Colonic mucosa (tissue), 4 donors: ENCODE measurements at places on chromosomes 2 and 18. TPM values are rescaled to one million over a fixed set of nuclear protein-coding genes. Genes with fewer than 3 reads are reported as not detected.
A peak's percentile ranks its signal among the peaks of the same experiment; 100 is the strongest.

Gene KIAA2012
- total RNA-seq = not detected

DNA sequence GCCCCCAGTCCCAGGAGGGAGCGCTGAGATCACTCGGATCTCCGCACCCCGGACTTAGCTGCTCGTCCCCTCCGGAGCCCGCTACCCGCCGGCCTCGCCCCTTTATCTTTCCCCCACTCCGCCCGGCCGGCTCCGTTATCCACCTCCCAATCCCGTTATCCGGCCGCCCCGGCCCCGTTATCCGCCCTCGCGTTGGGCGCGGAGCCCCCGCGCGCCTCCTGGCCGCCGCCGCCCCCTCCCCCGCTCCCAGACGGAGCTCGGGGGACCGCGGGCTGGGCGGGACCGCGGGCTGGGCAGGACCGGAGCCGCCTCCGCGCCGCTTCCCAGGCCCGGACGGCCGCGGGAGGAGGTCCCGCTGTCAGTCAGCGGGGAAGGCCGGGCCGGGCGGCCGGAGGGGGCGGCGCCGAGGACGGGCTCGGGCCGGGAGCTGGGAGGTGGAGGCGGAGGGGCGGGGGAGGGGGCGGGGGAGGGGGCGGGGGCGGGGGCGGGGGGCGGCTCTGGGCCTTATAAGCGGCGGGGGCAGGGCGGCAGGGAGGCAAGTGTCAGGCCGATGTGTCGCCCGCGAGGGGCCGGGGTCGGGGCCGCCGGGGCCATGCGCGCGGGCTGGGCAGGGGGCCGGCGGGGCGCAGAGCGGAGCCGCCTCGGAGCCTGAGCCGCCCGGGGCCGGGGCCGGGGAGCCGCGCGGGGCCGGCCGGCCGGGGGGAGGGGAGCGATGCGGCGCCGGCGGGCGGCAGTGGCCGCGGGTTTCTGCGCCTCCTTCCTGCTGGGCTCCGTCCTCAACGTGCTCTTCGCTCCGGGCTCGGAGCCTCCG is at the start of gene PKDCC:
PKDCC (plus strand) TSS at position 534 of the 811 bp plus-strand sequence; CDS start at position 713, 179 bp downstream.
- H3K36me3 ChIP-seq = no peaks in the 10 kb centered on the region
- no peaks in the 10 kb centered on the region for H3K4me1 ChIP-seq
- no peaks in the 10 kb centered on the region for H3K27me3 ChIP-seq
- peak; percentile 83 for DNase-seq
- peak within 1 kb of the TSS; percentile 49 for H3K4me3 ChIP-seq

- H3K4me1 ChIP-seq = no peaks in the 10 kb centered on the region
Observed at GRCh38 chr2:172177996-172178395, 75.3 kb upstream of the DLX2 start.

- DNase-seq = no peak
- no peaks in the 10 kb centered on the region for H3K4me1 ChIP-seq
- no peak overlapping the region for H3K4me3 ChIP-seq
Observed at GRCh38 chr2:37378411-37378810, 34.0 kb downstream of the QPCT start.

GRCh38 chr2:127373362-127374083 is 14.3 kb downstream of the MAP3K2 start:
- H3K4me1 ChIP-seq = no peaks in the 10 kb centered on the region
- H3K36me3 ChIP-seq = no peaks in the 10 kb centered on the region
- DNase-seq = no peak
- no peaks in the 10 kb centered on the region for H3K27me3 ChIP-seq

DNA sequence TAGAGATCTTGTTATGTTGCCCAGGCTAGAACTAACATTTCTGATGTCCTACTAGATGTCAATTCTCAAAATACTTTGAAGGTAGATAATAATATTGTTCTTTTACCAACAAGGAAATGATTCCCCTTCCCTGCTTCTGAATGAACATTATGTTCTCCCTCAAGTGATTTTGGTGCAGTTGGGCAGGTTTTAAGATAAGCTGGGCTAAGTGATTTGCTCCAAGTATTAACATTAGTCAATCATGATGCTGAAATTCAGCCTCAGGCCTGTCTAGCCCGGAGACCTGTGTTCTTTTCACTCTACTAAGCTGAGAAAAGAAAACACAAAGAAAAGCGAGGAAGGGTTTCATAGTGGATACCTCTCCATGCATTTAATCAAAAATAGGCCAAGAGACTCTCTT is 38.5 kb upstream of the SPTBN1 start:
- no peak overlapping the region for H3K4me3 ChIP-seq
- no peak for DNase-seq
- H3K27ac ChIP-seq = no peak overlapping the region

DNA sequence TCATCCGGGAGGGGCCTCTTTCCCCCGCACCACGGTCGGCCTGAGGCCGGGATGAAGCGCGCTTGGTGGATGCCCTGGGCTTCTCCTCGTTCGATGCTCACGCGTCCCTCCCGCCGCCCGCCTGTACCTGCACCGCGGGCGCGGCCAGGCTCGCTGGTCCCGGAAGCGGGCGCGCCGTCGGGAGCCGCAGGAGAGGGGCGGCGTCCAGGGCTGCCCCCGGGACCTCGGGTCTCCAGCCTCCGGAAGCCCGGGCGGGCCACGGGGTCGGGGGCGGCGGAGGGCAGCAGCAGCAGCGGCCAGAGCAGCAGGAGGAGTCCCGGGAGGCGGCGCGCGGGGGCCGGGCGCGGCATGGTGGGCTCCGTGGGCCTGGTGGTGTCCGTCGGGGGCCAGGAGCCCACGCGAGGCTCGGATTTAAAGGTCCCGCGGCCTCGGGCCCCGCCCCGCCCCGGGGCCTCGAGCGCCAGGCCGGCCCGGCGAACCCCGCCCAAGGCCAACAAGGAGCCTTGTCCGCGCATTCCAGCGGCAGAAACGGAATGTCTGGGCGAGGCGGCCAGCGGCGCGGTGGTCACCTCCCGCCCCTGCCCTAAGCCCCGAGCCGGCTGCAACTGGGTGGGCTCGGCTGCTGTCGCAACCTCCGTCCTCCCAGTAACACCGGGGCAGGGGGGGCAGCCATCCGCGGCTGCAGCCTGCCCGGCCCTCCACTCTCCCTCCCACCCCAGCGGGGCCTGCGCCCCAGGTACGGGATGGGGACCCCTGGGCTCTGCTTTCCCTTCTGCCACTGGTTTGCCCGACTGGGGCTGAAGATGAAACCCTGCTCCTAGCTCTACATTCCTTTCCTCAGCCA is at the start of gene MATN3:
MATN3 (minus strand) TSS at position 387 of the 844 bp plus-strand sequence; CDS start at position 350, 37 bp downstream.
- peak; percentile 48 for DNase-seq
- no peaks in the 10 kb centered on the region for H3K4me1 ChIP-seq
- no peaks in the 10 kb centered on the region for H3K36me3 ChIP-seq
- H3K27me3 ChIP-seq = peaks cover 15% of the 10 kb centered on the region
- H3K27ac ChIP-seq = no peak within 1 kb of the TSS

DNA sequence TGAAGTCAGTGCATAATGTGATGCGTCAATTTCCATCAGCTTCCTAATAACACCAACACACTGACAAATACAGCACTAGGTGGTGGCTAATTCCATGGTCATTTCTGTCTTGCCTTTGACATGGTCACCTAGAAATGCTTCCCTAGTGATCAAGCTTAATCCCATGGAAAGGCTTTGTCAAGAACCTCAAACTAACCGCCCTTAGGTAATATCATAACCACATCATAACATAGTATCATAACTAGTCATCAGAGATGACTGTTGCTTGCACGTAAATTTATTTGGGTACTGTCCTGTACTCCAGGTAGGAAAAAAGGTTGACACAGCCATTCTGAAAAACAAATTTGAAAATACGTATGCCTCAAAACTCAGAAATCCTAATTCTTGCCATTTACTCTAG is 471.8 kb downstream of the IRS1 start:
- H3K4me1 ChIP-seq = no peaks in the 10 kb centered on the region
- H3K36me3 ChIP-seq = no peaks in the 10 kb centered on the region
- no peak overlapping the region for H3K4me3 ChIP-seq
- no peaks in the 10 kb centered on the region for H3K27me3 ChIP-seq

- no peaks in the 10 kb centered on the region for H3K4me1 ChIP-seq
- no peak overlapping the region for H3K4me3 ChIP-seq
- no peak overlapping the region for H3K27ac ChIP-seq
Observed at GRCh38 chr2:207291625-207292252, 126.0 kb upstream of the KLF7 start.

DNA sequence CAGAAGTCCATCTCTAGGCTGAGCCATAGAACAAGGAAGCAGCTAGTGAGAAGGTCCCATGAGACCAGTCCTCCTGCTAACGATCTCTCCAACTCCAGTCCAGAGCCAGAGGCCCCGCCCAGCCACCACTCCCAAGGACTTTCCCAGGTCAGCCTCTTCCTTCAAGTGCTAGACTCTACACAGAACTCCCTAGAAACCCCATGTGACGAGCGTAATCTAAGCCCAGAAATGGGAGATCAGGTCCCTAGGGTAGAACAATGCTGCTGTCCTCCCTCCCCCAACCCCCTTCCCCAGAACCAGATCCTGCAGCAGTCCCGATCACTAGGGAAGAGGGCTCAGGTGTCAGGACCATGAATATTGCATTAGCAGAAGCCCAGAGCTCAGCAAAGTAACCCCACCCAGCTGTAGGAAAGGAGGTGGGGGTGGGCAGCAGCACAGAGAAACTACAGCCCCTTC is 6.9 kb downstream of the DCTN1 start:
- DNase-seq = peak; percentile 86
- peak overlapping the region; percentile 21 for H3K27ac ChIP-seq
- H3K27me3 ChIP-seq = no peaks in the 10 kb centered on the region

DNA sequence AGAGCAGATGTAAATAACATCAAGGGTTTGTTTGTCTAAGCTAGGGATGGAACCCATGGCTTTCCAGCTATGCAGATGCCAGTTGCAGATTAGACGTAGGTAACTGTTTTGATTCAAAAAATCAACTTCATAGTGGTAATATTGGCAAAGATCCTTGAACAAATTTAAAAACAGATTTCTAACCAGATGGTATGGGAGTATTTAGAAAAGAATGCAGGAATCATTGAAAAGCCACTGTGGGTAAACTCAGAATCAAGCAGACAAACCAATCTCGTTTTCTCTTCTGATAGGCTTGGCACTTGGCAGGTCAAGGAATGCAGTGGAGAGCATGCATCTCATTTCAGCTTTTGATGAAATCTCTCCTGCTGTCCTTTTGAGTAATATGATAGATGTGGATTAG is 377.5 kb downstream of the CLIP4 start:
- H3K36me3 ChIP-seq = no peaks in the 10 kb centered on the region
- no peaks in the 10 kb centered on the region for H3K4me1 ChIP-seq
- H3K27me3 ChIP-seq = no peaks in the 10 kb centered on the region
- H3K27ac ChIP-seq = no peak overlapping the region
- no peak for DNase-seq

GRCh38 chr2:11774600-11774999 is 28.2 kb downstream of the LPIN1 start:
- DNase-seq = no peak
- H3K27ac ChIP-seq = no peak overlapping the region
- H3K4me1 ChIP-seq = no peaks in the 10 kb centered on the region
- H3K36me3 ChIP-seq = no peaks in the 10 kb centered on the region
- H3K27me3 ChIP-seq = no peaks in the 10 kb centered on the region
- H3K4me3 ChIP-seq = no peak overlapping the region

Gene LYPD1
- 0.66 TPM for total RNA-seq

Gene POTEI
- total RNA-seq = 0.11 TPM

Gene TMEM198
- 1.7 TPM for total RNA-seq

- H3K4me1 ChIP-seq = no peaks in the 10 kb centered on the region
Observed at GRCh38 chr2:29269765-29270109, 154.5 kb downstream of the CLIP4 start.

GRCh38 chr2:186696290-186696689 is 2.4 kb downstream of the FAM171B start:
- H3K4me1 ChIP-seq = no peaks in the 10 kb centered on the region
- no peak overlapping the region for H3K4me3 ChIP-seq
- no peak overlapping the region for H3K27ac ChIP-seq
- no peaks in the 10 kb centered on the region for H3K36me3 ChIP-seq
- DNase-seq = no peak
- no peaks in the 10 kb centered on the region for H3K27me3 ChIP-seq

GRCh38 chr2:45980161-45980865 is 316.9 kb upstream of the EPAS1 start:
- no peak for DNase-seq
- no peaks in the 10 kb centered on the region for H3K27me3 ChIP-seq
- no peaks in the 10 kb centered on the region for H3K4me1 ChIP-seq

DNA sequence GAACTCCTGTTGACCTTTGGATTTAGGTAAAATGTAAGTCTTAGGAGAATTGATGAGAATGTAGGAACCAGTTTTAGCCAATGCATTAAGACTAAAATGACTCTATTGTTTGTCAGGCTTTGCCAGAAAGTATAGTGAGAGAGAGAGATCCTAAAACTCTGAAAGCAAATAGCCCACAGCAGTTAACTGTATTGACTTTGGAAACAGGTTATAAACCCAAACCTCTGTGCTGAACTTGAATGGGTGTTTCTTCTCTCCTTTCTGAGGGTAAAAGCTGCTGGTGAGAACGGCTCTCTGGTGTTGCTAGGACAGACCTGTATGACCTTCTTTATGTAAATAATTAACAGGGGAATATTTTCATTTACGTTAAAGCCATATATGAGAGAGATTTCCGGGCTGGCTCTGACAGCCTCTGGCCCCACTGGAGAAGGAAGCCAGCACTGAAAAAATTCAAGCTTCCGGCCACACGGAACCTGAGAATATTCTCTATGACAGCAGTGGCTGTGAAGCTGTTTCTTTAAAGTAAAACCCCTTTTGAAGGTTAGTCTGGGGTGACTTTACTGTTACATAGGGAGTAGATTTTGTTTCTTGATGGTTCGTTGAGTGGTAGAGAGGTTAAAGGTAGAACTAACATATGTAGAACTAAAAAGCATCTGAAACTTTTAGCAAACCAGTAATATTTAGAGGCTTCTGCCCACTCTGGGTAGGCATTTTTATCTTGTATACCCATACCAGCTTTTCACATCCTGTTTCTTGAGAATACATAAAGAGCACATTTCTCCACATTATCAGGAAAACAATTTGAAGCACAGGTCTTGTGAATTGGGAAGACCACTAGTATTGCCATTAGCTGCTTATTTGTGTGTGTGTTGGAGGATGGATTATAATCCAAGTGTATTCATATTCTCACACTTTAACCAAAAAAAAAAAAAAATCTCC is 123.8 kb downstream of the SPTBN1 start:
- peak overlapping the region; percentile 90 for H3K27ac ChIP-seq
- H3K4me1 ChIP-seq = peaks cover 60% of the 10 kb centered on the region
- H3K36me3 ChIP-seq = no peaks in the 10 kb centered on the region
- peak; percentile 72 for DNase-seq
- no peaks in the 10 kb centered on the region for H3K27me3 ChIP-seq
- no peak overlapping the region for H3K4me3 ChIP-seq

DNA sequence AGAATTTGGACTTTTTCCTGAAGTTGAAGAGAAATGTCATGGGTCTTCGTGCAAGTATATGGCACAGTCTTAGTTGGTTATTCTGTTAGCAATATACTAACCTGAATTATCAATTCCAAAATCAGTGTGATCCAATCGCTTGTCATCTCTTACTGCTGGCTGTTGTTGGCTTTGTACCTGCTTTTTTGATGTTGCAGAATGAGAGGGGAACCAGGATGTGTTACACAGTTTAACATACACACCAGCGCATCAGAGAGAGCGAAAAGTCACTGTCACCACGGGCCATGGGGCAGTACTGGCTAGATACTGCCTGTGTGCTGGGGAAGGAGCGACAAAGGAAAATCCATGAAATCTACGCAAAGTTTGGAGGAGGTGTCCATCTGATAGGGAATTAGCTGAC is 59.3 kb upstream of the SPP2 start:
- no peaks in the 10 kb centered on the region for H3K27me3 ChIP-seq
- H3K36me3 ChIP-seq = no peaks in the 10 kb centered on the region
- H3K4me1 ChIP-seq = no peaks in the 10 kb centered on the region
- H3K4me3 ChIP-seq = no peak overlapping the region
- no peak overlapping the region for H3K27ac ChIP-seq

Gene GPR39
- 14.6 TPM for total RNA-seq

Gene TMEFF2
- total RNA-seq = 0.24 TPM

Gene HTR2B
- total RNA-seq = 0.27 TPM

Gene GRHL1
- 1.6 TPM for total RNA-seq
